Activated gamma-delta T cell treated with Interleukin-2 at 50 U/mL for 16 hours (primary cell): ENCODE measurements at places on chromosomes 5 and 9.

DNA sequence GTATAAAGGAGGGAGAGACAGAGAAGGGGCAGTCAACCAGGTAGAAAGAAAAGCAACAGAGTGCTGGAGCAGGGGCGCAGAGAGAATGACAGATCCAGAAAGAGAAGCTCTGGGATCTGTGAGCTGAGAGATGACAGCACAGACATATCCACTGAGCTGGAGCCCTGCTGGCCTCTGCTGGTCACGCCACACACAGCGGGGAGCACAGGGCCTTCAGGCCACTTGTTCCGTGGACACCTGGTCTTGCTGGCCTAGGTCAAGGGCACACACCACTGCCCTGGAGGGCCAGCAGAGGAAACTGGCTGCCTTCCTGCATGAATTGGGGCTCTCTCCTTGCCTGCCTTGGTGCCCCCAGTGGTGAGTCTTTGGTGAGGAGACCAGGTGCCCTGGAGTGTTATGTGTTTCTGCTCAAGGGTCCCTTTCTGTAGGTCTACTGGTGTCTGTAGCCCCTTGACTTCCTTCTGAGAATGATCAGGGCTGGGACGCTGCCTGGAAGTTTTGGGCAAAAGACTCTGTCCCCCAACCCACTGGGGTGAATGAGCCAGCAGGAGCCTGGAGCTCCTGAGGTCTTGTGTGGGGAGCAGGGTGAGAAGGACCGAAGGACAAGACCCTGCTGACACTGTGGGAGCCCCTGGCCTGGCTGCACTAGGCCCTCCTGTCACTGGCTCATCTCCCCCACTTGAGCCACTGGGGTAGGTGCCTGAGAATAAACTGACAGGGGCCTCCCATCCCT lies 59.2 kb upstream of the ADAMTS2 start:
- no peak for DNase-seq

- DNase-seq = no peak
These were observed 2.4 kb upstream of the SNX2 start for GRCh38 chr5:122772446-122772845.

GRCh38 chr9:110812886-110813285 lies 144.3 kb downstream of the MUSK start:
- DNase-seq = no peak

- DNase-seq = no peak
These were observed 2.9 kb downstream of the TLN1 start for GRCh38 chr9:35729101-35729500.

DNA sequence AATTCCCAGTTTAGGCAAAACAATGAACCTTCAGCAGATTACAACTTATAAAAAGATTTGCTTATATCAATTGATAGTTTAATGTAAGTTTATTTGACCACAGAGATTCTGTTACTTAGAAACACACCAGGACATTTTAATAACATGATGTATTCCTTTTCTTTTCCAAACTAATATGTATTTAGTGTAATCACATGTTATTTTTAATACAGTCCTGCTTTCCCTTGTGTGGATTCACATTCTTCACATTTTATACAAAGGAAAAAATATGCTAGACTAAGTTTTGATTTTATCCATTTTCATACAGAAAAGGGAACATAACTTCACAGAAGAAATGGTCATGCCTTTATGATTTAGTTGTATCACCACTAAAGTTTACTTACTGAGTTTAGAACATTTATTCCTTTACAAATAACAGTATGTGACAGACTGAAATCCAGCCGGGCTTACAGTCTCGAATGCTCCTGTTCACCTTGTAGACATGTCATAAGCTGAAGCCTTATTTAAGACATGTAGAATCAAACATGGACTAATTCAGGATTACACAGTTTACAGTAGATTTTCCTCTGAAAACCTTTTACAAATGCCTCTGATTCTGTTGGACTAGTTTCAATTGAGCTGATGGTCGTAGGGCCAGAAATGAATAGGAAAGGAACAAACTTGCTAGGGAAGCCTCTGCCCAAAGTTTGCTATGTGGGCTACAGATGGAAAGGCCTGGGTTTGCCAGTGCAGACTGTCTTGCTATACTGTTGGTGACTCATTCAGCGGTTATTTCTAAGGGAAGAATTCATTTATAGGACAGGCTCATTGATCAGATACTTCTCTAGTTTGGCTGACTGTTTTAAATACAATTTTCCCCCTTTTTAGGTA lies 6.6 kb upstream of the ASPN start:
- no peak for DNase-seq

DNA sequence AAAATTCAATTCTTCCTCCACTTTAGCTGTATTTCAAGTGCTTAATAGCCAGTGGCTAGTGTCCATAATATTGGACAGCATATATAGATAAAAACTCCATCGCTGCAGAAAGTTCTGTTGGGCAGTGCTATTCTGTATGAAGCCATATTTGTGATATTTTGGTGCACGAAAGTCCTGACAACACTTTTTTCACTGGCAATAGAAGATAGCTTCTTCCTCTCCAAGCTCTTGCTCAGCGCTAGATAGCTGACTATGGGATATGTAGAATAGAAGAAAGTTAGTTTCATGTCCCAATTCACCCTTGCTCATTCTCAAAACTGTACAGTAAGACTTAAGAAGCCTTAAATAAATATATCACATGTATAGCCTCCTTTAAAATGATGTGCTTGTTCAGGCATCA lies 269.9 kb downstream of the TLR4 start:
- DNase-seq = no peak

- DNase-seq = no peak
These were observed 76.6 kb upstream of the ADAMTS16 start for GRCh38 chr5:5063533-5063953.

DNA sequence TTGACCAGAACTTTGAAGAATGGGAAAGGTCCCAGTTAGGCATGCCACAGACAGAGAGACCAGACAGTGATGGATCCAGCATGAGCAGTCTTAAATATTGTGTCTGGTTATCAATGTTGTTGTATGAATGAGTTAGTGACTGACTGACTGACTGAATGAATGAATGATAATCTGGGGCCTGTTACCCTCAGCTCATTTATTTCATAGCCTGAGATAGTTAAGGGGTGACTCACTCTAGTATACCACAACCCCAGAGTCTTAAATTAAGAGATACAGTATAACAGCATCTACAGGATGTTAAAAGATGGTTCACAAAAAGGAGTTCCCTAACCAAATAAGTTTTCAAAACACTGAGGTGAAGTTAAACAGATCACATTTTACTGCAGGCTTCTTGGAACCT lies 133.5 kb downstream of the SGCD start:
- no peak for DNase-seq

- DNase-seq = no peak
These were observed 1.2 kb downstream of the MAP1B start for GRCh38 chr5:72108202-72109061.

DNA sequence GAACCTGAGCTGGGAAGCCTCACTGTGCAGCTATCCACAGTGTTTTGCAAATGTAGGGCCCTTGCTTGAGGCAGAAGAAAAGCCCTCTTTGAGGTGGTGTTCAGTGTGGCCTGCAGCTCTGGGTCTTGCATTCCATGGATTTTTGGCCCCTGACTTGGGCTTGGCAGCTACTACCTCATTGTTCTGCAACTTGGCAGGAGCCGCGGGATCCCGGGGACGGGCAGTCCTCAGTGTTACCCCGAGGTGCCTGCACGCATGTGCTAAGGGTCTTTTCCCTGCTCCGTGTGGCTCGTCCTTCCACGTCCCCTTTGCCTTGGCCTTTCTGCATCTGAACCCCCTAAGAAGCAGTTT lies 39.8 kb downstream of the NEK6 start:
- DNase-seq = no peak

DNA sequence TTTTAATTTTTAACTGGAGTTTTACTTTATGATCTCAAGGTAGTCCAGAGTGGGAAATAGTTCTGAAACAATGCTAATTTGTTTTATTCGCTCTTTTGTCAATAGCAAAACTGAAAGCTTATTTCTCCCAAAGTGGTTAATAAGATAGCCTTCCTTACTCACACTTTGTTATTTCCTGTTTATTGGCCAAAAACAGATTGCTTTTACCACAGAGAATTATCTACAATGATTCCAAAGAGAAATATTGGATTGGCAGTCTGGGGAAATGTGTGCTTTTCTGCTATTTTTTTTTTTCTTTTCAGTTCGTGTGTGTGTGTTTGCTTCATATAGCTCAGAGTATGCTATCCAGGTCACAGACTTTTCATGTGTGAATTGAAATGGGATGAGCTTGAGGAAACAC lies 756.7 kb upstream of the RGMB start:
- no peak for DNase-seq

- DNase-seq = no peak
These were observed 678 bp upstream of the KIF12 start for GRCh38 chr9:114099669-114100270.

DNA sequence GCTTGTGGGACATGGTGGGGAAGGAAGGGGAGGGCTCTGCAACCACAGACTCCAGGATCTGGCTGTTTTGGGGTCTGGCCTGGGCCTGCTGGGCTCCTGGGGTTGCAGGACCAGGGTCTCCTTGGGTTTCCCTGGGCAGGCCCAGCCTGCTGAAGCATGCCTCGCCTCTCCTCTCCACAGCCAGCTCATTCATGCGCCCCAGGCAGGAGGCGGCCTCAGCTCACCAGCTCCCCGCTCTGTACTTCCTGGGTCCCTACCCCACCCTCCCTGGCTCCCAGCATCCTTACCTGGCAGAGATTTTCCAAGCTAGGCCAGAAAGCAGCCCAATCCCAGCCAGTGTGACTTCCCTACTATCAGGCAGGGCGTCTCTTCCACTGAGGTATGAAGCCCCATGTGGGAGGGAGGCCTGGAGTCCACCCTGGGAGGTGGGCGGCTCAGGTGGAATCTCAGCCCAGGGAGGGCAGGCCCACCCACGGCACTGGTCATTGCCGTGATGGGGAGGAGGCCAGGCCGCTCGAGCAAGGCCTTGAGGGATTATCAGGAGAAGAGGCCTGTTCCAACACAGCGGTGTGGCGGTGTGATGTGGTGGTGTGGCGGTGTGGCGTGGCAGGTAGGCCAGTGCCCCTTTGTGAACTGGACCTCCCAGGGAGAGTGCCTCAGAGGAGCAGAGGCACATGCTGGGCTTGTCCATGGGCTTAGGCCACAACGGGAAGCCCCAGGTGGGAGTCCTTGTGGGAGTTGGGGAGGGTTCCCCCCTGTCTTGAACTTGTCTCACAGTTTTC lies 103.4 kb downstream of the DAB2IP start:
- no peak for DNase-seq
